ENCODE measurements at places on chromosomes 2 and 18.
A peak's percentile ranks its signal among the peaks of the same experiment; 100 is the strongest.

- no peak for DNase-seq
These were observed 847.0 kb upstream of the CRIM1 start for GRCh38 chr2:35508601-35509000.

DNA sequence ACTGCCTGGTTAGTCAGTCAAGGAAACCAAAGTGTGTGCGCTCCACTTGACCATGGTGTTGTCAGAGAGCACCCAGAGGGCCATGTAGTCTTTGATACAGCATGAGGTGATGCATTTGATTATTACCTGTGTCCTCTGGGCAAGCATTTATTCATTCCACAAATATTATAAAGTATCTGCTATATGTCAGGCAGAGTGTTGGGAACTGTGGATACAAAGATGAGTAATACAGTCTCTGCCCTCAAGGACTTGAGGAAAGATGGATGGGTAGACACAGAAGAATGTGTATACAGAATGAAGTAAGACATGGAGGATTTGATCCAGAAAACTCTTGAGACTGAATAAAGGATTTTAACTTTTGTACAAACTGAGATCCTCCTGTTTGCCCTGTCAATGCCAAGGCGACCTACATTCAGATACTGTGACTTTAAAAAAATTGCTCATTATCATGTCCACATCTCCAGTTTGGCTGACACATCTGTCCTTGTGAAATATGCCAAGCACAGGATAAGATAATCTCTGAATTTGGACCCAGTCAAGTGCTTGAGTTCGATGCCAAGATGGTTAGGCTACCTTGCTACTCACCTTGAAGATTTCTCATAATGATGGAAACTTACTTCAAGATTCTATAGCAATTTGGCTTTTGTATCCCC is 50.8 kb downstream of the ACYP2 start:
- DNase-seq, result no peak

GRCh38 chr18:48136051-48136826 is 205.8 kb upstream of the SMAD2 start:
- no peak for DNase-seq

DNA sequence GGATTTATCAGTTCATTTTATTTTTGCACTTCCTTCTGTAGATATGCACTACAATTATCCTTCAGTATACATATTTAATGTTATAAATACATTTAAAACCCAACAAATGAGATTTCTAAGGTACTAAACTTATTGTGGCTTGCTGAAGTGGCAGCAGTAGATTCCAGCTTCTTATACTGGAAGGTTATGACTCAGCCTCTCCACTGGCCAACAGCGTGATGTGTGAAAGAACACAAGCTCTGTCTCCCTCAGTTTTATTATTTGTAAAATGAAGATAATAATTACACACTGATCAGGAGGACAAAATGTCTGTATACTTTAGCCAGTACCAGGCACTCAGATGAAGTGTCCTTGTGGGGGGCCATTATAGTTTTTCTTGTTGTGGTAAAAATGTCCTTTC is 1147.1 kb downstream of the CNTNAP5 start:
- no peak for DNase-seq

DNA sequence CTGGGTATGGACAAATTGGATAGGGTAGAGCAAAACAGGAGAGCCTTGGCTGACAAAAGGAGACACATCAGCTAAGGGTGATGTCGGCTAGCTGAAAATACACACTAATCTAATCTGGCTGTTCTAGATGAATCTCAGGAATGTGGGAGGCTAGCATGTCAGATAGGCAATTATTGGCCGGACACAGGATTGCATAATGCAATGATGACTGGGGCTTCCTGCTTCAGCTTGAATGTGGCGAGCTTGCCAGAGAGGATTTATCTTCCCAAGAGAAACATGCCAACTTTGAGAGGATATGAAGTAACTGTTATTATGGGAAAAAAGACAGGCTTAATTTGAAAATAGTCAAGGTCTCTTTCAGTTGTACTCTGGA is 102.4 kb downstream of the TRIB2 start:
- no peak for DNase-seq

DNA sequence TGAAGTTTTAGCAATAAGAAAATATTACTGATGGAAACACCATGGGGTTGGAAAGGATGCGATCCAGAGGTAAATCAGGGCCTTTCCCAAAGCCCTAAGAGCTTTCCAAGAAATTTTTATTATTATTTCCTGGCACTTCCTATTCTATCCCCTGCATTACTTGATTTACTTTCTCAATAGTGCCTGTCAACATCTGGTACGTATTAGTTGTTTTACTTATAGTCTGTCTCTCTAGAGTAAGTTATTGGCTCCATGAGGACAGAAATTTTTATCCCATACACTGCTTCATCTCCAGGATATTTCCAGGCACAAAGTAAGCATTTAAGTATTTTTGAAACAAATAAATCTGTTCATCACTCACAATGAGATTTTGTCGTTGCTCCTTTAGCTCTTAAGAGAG is 18.1 kb downstream of the PPP4R1 start:
- DNase-seq, result no peak

- no peak for DNase-seq
These were observed 1303.1 kb upstream of the DDX18 start for GRCh38 chr2:116511426-116511825.

DNA sequence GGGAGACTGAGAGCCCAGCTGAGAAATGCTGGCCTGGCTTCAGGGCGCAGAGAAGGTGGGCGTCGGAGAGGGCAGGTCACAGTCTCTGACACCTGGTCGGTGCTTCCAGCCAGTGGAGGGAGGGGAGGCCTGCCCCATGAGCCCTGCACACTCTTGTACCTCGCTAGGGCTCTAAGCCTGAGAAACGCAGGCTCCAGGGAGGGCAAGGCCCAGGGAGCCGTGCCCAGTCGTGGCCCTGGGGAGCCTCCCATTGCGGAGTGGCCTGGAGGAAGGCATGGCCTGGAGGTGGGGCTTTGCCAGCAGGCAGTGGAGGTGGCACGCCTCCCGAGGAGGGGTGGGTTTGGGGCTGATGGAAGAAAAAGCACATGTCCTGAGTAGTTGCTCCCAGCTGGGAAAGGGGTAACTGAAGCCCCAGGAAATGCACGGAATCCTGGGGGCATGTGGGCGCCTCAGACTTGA is 39.0 kb downstream of the MTERF4 start:
- no peak for DNase-seq

- DNase-seq, result peak; percentile 22
These were observed 21.4 kb downstream of the KCNS3 start for GRCh38 chr2:17899871-17900270.

- no peak for DNase-seq
These were observed 334.6 kb upstream of the LYPD1 start for GRCh38 chr2:133004623-133005022.

DNA sequence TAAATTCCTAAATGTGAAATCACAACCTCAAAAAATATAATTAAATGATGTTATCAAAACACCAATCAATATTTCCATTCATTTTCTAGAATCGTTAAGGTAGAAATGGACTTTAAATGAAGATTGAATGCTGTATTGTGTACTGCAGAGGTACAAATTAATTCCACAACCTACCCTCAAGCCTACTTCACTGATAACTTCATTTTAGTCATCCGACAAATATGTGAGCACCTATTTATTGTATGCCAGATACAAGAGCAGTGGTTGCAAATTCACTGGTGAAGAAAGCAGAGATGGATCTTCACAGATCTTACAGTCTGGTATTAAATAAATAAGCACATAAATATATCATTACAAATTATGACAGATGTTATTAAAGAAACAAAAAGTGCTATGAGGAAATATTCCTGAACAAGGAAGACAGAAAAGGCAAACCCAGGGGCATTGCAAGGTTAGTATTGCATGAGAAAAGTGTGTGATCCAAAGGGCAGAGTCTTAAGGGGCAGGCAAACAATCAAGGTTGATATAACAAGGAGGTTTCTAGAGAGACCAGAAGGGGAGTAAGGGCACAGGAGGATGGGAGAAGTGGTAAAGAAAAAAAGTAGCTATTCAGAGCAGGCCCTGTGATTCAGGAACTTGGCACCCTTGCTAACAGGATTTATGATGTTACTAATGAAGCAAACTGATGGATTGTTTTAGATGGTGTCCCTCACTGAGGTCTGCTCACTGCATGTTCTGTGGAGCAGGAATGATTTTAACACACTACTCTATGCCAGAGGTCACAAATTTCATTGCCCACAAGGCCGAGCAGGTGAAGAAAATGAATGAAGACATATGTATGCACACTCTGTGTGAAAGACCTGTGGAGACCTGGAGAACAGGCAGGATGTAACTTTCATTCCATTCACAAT is 128.0 kb upstream of the CCDC150 start:
- DNase-seq, result no peak

- DNase-seq, result no peak
These were observed 51.4 kb downstream of the MARCHF4 start for GRCh38 chr2:216320852-216321251.

GRCh38 chr2:71719520-71720282 is 266.3 kb downstream of the DYSF start:
- no peak for DNase-seq

Measured in DMS153 (cell line).